ENCODE measurements at places on chromosomes 3 and 15. TPM values are rescaled to one million over a fixed set of nuclear protein-coding genes. Genes with fewer than 3 reads are reported as not detected.

Gene SYNPR
- total RNA-seq = not detected

Gene COL8A1
- total RNA-seq = 358 TPM

Gene CYP11A1
- not detected for total RNA-seq

Gene TTC21A
- total RNA-seq = 7.8 TPM

Gene CPN2
- not detected for total RNA-seq

Gene DNAJC19
- 43.4 TPM for total RNA-seq

Gene CDCP1
- total RNA-seq = not detected

Gene FOXB1
- not detected for total RNA-seq

Gene FAM81A
- 1.2 TPM for total RNA-seq

Gene CA12
- 1.8 TPM for total RNA-seq

Gene LPP
- 153 TPM for total RNA-seq

Gene ACAD11
- 15.2 TPM for total RNA-seq

Gene GABRG3
- not detected for total RNA-seq

Gene ACP3
- not detected for total RNA-seq

Gene C3orf22
- not detected for total RNA-seq

Gene WDR76
- 25.2 TPM for total RNA-seq

Gene PLSCR2
- not detected for total RNA-seq

Gene SPINK8
- total RNA-seq = not detected

Gene TMEM207
- not detected for total RNA-seq

Gene ATG7
- 48.3 TPM for total RNA-seq

Gene NR1I2
- total RNA-seq = not detected

Gene OR5K2
- not detected for total RNA-seq

Gene MAGEF1
- 14.2 TPM for total RNA-seq

Gene CYP1A2
- not detected for total RNA-seq

Gene CMTM7
- total RNA-seq = 47.1 TPM

Gene PAK6
- not detected for total RNA-seq

Gene CELSR3
- total RNA-seq = 0.71 TPM

Gene MAP6D1
- total RNA-seq = 3.2 TPM

Gene CPA3
- 1.7 TPM for total RNA-seq

Gene RBP2
- not detected for total RNA-seq

Gene ALDH1A2
- total RNA-seq = 34.9 TPM

Gene ROBO2
- 0.23 TPM for total RNA-seq

Gene ATP2B2
- total RNA-seq = not detected

Gene TTLL13
- total RNA-seq = not detected

Gene TBCCD1
- 18.6 TPM for total RNA-seq

Gene TASOR
- total RNA-seq = 44.5 TPM

Gene THRB
- 0.18 TPM for total RNA-seq

Gene GP5
- total RNA-seq = not detected

Gene UQCRC1
- 186 TPM for total RNA-seq

Gene SACM1L
- 35.4 TPM for total RNA-seq

Gene PP2D1
- not detected for total RNA-seq

Gene GPR171
- total RNA-seq = not detected

Gene PLA2G4E
- not detected for total RNA-seq

Gene MSL2
- 21.9 TPM for total RNA-seq

Gene P2RY1
- 1.7 TPM for total RNA-seq

Gene MAPKAPK3
- 18.5 TPM for total RNA-seq

Gene ABHD10
- 37.0 TPM for total RNA-seq

Gene KCNH8
- not detected for total RNA-seq

Gene GPX1
- total RNA-seq = 461 TPM

Gene CTXN2
- total RNA-seq = 0.14 TPM

All from endothelial cell of umbilical vein (primary cell).